Activated CD4-positive, alpha-beta T cell treated with anti-CD3 and anti-CD28 coated beads, Interleukin-2, amount 50 U/mL, for 48 hours (primary cell): ENCODE measurements at places on chromosomes 11 and 22.

DNA sequence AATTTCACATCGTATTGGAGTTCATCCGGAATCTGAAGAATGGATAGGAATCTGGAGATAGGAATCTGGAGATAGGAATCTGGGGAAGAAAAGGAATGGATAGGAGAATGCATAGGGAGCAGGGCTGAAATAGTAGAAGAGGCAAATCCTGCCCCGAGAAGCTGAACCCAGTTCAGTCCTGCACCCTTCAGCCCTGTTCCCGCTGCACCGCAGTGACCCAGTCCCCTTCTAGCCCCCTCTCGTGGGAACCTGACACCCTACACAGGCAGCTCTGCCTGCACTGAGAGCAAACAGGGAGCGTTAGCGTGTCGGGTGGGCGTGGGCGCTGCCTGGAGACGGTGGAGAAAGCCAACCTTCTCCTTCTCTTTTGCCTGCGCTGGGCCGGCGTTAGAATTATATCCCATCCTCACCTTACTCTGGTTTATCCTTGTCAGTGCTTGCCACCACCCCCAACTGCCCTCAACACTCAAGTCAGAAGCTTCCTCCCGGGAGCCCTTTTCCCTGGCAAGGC lies 1.0 kb upstream of the CCKBR start:
- no peak for DNase-seq

DNA sequence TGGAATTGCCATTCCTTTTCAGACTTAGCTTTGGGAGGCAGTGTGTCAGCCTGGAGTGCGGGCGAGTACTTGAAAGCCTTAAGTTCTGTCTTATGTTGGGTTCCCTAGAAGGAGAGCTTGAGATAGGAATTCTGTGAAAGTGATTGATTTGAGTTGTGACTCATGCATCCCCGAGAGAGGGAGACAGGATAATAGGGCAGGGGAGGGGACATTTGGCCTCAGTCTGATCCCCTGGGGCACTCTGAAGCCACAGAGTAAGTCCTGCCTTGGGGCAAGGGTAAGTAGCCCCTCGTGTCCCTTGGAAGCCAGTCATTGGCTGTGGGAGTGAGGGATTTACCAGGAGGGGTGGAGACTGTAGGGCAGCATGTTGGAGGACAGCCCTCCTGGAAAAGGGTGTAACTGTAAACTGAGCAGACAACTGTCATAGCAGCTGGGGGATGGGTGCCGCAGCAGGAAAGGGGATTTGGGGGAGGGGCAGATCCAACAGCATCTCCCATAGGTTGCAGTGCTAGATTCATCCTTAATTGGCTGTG lies 44.0 kb downstream of the KIAA1671 start:
- DNase-seq: no peak

DNA sequence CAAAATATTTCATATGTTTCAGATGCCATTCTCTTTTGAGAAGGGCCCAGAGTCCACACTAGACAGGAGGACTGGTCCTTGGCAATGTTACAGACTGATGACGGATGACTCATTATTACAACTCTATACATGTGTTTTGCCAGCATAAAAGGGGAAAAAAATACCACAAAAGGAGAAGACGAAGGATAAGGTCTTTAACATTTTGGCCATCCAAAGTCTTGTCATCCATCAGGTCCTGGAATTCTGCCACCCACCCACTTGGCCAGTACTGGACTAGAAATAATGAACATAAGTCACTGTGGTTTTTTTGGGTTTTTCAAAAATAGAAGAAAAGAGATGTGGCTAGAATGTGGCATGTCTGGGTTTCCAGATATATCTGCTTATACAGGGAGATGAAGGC lies 57.7 kb upstream of the BDNF start:
- no peak for DNase-seq

DNA sequence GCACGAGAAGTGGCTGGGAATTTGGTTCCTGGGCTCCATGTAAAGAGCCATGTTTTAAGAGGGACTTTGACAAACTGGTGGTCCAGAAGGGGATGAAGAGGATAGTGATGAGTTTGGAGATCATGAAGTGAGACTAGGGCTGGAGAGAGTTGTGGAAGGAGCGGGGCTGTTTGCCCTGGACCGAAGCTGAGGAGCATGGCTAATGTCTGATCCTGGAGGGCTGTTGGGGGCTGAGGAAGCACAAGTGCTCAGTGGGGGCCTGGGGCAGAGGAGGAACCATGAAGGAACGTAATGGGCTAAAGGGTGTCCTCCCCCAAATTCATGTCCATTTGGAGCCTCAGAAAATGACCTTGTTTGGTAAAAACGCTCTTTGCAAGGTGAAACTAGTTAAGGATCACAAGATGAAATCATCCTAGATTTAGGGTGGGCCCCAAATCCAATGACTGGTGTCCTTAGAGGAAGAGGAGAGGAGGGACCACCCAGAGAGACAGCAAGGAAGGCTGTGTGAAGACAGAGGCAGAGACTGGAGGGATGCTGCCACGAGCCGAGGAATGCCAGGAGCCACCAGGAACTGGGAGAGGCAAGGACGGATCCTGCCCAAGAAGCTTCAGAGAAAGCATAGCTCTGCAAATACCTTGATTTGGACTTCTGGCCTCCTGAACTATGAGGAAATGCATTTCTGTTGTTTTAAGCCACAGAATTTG lies 107.3 kb upstream of the LMO1 start:
- DNase-seq: no peak

DNA sequence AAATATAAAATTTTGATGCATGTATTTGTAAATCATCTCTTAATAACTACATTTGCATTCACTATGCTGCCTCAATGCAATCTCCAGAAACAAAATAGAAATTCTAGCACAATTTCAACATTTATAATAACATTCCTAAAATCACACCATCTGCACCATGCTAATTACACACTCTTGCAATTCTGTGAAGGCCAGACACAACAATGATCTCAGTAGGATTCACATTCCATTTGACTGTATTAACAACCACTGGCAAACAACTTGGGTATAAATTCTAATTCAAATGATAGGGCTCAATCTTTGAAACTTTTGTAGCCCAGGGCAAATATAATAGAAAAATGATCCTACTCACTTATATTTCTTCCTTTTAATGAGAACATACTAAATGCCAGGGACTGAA lies 25.9 kb downstream of the RAB6A start:
- no peak for DNase-seq

GRCh38 chr11:9753021-9753420 lies 89.1 kb downstream of the SWAP70 start:
- peak; percentile 29 for DNase-seq

DNA sequence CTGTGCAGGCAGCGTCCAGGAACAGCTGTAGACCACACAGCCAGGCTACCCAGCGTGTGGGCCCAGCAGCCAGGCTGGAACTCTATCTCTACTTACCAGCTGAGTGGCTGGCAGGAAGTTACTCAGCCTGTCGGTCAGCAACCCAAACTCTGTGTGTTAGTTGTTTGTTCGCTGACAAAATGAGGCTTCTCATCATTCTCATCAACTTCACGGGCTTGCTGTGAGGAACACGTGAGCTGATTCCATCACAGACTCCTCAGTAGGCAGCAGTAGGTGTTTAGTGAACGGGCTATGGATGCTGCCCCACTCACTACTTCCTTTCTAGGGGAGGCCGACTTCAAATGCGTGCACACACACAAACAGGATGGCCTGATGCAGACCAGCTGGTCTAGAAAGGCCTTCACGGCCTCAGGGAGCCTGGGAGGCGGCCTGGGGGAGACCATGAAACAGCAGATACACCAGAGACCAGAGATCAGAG lies 830 bp upstream of the SPDYC start:
- DNase-seq: no peak
